ENCODE measurements at places on chromosomes 3 and 15.

GRCh38 chr3:166498446-166498845 lies 661.2 kb upstream of the BCHE start:
- DNase-seq = no peak

DNA sequence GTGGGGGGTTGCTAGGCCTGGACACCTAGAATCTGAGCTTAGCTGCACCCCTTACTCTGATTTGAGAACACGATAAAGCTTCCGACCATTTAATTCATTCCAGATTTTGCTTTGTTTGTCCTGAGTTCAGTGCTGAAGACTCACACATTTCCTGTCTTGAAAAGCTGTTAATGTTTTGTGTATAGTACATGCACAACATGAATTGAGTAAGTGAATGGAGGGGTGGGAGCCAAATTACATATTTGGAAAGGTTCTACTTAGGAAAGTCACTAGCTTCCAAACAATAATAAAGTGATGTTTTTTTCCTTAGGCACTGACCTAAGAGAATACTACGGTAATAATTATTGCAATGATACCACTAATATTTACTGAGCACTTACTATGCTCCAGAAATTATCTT lies 955.2 kb upstream of the NR2F2 start:
- DNase-seq = no peak

DNA sequence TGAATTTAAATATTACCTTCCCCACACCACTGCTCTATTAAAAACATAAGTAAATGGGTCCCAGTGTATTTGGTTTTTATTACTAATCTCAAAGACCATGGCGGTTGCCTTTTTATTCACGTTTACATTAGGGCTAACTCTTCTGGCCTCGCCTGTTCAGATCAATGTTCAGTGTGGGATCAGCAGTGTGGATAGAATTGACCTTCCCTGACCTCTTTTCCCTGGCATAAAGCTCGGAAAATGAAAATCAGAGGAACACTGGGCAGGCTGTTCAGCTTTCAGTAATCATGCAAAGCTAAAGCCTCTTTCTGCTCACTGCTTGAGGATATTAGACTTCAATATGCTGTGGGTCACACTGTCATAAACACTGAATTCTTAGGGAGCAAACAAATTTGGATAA lies 422.6 kb upstream of the ONECUT1 start:
- no peak for DNase-seq

DNA sequence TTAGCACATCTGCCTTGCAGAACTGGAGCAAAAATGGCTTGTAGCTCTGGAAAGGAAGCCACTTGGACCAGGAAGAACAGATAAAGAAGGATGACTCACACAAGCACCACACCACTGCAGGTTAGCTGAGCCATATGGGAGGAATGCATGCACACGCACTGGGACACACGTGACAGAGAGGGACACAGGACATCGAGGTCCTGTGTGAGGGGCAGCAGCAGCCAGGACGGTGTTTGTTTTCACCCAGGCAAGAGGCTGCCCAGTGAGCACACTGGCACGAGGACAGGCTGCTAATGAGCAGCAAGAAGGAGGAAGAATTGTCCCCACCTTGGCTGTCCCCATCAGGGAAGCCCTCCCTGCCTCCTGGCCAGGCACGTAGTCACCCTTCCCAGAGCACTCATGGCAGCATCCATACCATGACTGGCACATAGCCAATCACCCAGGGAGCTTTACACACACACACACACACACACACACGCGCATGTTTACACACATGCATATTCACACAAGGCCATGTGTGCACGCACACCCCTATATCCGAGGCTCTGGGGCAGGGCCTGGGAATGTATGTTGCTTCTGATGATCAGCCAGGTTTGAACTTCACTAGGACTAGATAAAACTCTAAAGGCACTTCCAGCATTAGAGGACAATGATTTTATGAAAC lies 24.0 kb upstream of the SPTBN5 start:
- no peak for DNase-seq

DNA sequence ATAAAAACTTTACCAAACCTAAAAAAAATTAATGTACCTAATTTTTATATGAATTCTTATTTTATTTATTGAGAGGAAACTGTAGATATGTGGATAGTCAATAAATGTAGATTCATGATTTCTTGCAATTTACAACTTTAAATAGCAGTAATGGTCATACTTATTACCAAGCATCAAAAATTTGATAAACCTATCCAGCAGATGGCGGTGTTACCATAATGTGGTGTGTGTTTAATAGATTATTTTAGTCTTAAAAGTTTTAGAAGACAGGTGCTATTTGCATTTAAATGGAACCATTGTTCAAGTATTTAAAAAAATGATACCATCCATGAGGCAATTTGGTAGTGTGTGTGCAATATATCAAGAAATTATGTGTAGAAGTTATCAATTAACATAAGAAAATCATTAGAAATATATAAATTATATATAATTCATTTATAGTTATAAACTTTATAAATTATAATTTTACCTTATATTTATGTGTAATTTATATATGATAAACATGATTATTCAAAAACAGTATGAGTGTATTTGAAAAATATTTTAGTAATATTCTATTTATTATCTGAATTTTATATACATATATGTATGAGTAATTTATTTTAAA lies 176.0 kb upstream of the BCHE start:
- DNase-seq = no peak

GRCh38 chr3:114253505-114253904 lies 16.1 kb upstream of the ZNF80 start:
- DNase-seq = no peak

DNA sequence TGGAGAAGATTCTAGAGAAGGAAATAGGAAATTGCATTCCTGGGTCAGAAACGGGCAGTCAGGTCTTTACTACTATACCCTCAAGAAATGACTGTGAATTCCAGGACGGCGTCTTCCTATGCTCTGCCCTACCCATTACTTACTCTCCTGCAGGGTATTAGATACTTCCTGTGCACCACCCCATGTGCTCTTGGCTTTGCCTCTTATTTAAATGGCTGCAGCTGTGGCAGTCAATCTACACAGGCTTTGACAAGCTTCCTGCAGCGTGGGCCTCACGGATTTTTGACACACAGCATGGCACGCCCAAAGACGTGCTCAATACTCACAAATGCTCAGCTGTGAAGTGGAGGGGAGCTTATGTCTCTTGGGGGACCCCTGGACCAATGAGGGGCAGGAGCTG lies 206.1 kb downstream of the SV2B start:
- no peak for DNase-seq

- no peak for DNase-seq
These were observed 54.5 kb upstream of the C3orf80 start for GRCh38 chr3:160170409-160171370.

GRCh38 chr3:143786219-143787191 lies 61.8 kb downstream of the SLC9A9 start:
- no peak for DNase-seq

DNA sequence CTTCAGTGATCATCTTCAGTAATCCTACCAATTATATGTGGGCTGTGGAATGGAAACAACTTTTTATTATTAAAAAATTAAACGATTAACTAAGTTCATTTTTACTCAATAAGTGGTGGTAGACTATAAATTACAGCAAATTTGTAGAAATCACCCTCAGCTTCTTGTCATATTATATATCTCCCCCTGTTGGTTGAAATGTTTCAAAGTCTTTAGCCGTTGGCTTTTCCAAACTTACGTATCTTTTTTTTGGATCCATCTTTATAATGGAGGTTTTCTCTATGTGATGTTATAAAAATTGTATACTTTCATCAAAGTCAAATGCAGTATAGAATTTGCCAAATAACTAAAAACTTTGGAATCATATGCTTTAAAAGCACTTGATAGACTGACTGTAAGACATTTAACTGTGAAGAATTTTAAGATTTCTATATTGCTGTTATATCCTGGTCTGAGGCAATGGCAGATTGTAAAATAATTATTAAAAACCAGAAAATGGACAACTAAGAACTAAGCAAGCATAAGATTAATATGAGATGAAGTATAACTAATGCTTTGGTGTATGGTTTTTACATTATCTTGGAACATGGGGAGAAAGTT lies 44.7 kb downstream of the ATP11B start:
- no peak for DNase-seq

DNA sequence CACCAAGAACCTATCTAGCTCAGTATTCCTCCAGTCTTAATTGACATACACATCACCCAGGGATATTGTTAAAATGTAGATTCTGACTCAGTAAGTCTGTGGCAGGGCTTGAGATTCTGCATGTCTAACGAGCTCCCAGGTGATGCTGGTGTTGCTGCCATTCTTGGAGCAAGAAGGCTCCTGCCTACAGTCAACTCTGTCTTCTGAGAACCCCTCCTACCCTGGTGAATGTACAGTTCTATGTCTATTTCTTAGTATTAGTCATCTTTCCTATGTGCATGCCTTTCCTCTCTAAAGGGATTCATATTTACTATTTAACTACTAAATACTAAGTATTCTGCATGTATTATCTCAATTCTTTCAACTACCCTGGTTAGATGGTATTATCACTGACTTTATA lies 268.7 kb downstream of the EDEM1 start:
- DNase-seq = no peak

- DNase-seq = peak; percentile 6
These were observed 138.8 kb upstream of the HACD2 start for GRCh38 chr3:123723522-123724168.

DNA sequence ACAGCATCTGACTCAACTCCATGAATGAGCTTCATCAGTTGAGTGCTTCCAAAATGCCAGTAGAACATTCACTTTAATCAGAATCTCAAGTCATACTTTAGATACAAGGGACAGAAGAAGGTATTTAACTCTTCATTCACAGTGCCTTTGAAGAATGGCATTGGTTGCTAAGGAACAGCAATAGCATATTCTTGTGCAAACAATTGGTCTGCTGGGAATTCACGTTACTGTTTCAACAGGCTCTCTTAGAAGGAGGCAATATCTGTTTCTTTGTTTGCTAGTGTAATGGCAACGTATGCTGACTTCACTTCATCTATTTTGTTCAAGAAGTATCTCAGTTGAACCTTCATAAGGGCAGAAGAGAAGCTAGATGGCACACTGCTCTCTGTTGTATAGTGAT lies 113.9 kb downstream of the TMEM108 start:
- DNase-seq = no peak

DNA sequence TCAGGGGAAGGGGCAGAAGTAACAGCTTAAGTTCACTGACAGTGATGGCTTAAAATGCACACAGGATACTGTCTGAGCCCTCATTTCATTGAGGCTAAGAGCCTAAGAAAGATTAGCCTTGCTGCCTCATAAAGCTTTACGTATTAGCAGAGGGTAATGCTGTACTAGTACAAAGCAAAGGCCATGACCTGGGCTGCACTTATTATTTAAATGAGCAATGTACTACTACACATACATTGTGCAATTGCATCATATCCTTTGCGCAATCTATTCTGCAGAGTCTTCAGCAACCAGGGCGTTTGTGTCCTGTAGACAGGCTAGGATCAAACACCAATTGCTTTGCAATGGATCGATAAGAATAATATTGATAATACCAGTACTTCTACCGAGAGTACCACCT lies 221.8 kb downstream of the TPRG1 start:
- DNase-seq = no peak

DNA sequence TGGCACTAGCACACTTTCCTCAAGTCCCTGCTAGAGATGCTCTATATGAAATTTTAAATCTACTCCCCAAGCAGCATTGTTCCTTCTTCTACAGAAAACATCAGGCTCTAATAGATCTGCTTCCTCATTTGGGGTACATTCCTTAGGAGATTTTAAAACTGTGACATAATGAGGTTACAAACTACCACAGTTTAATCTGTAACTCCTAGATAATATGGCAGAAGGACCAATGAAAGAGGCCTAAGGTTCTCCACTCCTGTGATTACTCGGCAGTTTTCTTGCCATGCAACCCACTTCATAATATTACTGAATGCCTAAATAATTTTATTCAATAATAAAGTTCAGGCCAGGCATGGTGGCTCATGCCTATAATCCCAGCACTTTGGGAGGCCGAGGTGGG lies 16.1 kb downstream of the ZNF106 start:
- no peak for DNase-seq

- DNase-seq = no peak
These were observed 14.0 kb upstream of the TMEM212 start for GRCh38 chr3:171828902-171829770.

DNA sequence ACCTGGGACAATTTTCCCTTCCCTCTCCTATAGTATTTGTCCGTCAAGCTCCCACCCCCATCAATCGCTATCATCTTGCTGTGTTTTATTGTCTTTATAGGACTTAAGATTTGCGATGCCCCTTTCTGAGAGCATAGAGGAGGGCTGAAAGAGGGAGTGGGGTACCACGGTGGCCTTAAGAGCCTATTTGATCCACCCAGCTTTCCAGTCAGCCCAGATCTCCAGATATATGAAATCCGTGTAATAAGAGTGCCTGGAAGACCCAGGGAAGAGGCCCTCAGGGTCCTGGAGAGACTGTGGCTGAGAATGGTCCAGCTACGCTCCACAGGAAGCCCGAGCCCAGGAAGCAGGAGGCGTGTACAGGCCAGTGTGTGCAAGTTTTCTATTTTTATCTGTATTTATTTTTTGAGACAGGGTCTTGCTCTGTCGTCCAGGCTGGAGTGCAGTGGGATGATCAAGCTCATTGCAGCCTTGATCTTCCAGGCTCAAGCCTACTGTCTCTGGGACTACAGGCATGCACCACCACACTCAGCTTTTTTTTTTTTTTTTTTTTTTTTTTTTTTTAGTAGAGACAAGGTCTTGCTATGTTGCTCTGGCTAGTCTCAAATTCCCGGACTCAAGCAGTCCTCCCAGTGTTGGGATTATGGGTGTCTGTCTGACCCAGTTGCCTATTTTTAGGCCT lies 964 bp upstream of the NCKIPSD start:
- DNase-seq = no peak

DNA sequence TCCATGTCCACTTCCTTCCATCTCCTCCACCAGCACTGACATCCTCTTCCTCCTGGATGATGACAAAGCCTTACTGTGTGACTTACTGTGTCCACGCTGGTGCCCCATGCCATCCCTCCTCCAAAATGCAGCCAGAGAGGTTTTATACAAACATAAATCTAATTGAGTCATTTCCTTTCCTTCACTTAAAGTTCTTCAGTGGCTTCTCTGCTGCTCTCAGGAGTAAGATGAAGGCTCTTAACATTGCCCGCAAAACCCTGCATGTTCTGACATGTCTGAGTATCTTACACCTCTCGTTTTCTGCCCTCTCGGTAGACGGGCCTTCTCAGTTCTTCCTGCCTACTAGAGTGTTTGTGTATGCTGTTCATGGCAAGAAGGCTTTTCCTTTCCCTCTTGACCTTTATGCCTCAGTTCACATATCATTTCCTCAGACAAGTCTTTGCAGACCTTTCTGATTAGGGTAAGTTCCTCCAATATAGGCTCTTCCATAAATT lies 175.5 kb downstream of the CFAP20DC start:
- DNase-seq = no peak

- DNase-seq = no peak
These were observed 146.9 kb downstream of the CLSTN2 start for GRCh38 chr3:140081887-140082286.

DNA sequence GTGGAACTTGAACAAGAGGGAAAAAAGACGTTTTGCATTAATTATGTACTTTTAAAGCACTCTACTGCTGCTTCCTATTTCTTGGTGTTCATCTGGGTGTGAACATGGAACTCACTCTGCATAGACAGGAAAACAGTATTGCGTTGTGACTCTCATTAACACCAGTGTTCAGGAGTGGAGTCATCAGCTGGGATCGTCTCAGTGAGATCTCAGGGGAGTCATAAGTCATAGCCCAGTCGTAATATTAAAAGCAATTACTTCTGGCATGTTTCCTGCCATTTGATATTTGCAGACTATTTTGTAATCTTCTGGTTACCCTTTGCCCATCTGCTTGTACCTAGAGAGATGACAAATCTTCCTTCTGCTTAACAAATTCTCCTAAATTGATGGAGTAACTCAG lies 462.0 kb upstream of the ATP11B start:
- DNase-seq = no peak

GRCh38 chr15:98909968-98910885 lies 97.4 kb downstream of the PGPEP1L start:
- DNase-seq = no peak

Measured in stimulated activated CD4-positive, alpha-beta T cell treated with anti-CD3 and anti-CD28 coated beads, Interleukin-2, amount 100 ng/mL, for 4 hours (primary cell).